A549 treated with Hydrocortisone at 1 μM for 4 hours (cell line): ENCODE measurements at places on chromosomes 2 and 18. TPM values are rescaled to one million over a fixed set of nuclear protein-coding genes. Genes with fewer than 3 reads are reported as not detected.

Gene PAIP2B
- 0.22 to 0.31 TPM (median 0.27 TPM) in 5 replicates for total RNA-seq

Gene SPHKAP
- total RNA-seq, result not detected in 5 replicates

Gene SAG
- not detected in 5 replicates for total RNA-seq

Gene EPB41L3
- total RNA-seq, result 0.16 to 0.28 TPM (median 0.25 TPM) in 5 replicates

Gene LGALSL
- total RNA-seq, result 11.1 to 13.9 TPM (median 12.3 TPM) in 5 replicates

Gene NPPC
- 0.21 to 0.37 TPM (median 0.28 TPM) in 4 of 5 replicates, not detected in the other for total RNA-seq

Gene SKOR2
- not detected in 5 replicates for total RNA-seq

Gene ATP6V1C2
- 0.15 to 0.35 TPM (median 0.32 TPM) in 5 replicates for total RNA-seq

Gene CRACDL
- 3.9 to 4.3 TPM (median 4.0 TPM) in 5 replicates for total RNA-seq

Gene FAHD2A
- 26.7 to 30.9 TPM (median 30.3 TPM) in 5 replicates for total RNA-seq

Gene CFAP53
- total RNA-seq, result 0.10 to 0.38 TPM (median 0.30 TPM) in 5 replicates

Gene GKN2
- total RNA-seq, result 1.8 to 3.1 TPM (median 2.5 TPM) in 5 replicates
